ENCODE measurements at places on chromosomes 12 and 14.

DNA sequence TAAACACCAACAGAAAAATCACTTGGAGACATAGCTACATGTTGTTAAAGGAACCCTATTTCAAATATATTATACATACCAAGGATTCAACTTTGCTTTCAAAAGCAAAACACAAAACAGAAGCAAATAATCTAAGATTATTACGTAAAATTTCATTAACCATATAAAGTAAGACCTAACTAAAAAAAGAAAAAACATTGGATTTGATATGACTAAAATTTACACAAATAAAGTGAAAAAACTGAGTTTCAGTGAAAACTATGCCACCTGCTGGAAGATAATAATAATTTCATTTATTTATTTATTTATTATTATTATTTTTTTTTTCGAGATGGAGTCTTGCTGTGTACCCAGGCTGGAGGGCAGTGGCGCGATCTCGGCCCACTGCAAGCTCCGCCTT, 45.2 kb downstream of the WDHD1 start:
- DNase-seq, result no peak

- DNase-seq, result no peak
These were observed 2.6 kb upstream of the SOCS2 start for GRCh38 chr12:93569656-93570551.

DNA sequence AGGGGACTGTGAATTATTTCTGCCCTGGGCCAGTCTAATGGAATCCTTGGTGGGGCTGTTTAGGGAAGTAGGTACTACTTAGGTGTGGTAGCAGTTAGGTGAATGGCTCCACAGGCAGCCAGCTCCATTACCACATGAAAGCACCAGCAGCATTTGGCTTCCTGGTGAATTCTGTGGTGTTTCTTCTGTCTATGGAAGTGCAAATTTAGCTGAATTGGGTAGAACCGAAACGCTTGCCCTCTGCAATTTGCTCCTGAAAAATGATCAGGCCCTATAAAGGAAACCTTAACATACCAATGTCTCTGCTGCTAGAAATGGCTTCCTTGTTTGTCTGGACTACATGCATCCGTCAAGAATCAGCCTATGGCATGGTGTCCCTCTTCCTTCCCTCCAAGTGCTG, 16.4 kb downstream of the FLRT2 start:
- no peak for DNase-seq

DNA sequence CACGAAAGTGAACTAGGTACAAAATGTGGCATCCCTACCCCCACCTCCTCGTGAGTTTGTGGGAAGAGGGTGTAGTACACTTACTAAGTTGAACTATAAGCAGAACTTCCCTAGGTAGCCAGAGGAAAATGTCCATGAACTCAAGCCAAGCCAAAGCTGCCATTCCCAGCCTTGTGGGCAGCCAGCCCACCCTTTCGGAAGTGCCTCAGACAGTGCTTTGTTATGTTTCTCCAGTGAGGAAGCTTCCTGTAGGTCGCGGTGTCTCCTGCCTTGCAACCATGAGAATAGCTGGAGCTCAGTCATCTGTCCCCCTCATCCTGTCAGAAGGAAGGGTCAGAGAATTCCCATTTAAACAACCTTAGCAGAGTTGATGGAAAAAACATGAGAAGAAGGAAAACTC, 266.9 kb downstream of the DUSP6 start:
- no peak for DNase-seq

Data from stimulated activated CD4-positive, alpha-beta T cell treated with anti-CD3 and anti-CD28 coated beads, TNF-alpha, amount 100 ng/mL, for 48 hours (primary cell).